ENCODE measurements at places on chromosomes 3 and 15.

DNA sequence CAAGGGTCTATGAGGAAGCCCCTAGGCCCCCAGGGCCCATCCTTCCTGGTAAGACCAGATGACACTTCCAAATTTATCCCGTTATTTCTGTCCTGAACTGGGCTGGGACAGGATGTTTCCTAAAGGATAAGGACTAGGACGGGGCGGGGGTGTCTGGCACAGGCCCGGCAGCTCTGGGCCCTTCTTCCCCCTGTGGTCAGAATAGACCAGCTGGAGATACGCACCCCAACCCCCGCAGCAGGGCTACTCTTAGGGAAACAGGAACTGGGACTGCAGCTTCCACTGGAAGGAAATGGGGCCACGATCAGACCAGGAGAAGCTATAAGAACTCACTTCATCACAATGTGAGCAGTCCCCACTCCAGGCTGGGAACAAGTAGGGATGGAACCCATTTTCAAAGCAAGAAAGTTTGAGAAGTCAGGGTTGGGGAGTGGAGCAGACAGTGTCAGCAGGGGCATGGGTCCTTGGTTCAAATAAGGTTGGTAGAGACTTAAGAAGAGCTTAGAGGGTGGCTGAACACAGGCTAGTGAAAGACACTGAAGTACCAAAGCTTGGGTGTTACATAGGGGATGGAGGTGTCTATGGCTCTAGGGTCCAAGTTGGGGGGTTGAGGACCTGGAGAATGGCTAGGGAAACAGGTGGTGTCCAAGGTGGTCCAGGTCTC is 1.1 kb downstream of the NCKIPSD start:
- no peak for DNase-seq

- no peak for DNase-seq
Observed at GRCh38 chr3:7272203-7272602, 411.3 kb downstream of the GRM7 start.

- no peak for DNase-seq
Observed at GRCh38 chr3:100869787-100870186, 123.4 kb downstream of the ABI3BP start.

DNA sequence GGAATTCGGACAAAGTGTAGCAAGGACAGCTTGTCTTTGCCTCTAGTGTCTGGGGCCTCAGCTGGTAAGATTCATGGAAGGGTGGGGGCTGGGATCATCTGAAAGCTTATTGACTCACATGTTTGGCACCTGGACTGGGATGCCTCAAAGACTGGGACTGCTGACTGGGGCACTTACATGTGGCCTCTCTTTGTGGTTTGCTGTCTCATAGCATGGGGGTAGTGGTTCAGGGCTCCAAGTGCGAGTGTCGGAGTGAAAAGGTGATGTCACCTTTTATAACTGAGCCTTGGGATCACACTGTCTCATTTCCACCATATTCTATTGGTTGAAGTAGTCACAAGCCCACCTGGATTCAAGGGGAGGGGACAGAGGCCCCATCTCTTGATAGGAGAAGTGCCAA is 6.8 kb downstream of the MFSD1 start:
- DNase-seq, result peak; percentile 37

DNA sequence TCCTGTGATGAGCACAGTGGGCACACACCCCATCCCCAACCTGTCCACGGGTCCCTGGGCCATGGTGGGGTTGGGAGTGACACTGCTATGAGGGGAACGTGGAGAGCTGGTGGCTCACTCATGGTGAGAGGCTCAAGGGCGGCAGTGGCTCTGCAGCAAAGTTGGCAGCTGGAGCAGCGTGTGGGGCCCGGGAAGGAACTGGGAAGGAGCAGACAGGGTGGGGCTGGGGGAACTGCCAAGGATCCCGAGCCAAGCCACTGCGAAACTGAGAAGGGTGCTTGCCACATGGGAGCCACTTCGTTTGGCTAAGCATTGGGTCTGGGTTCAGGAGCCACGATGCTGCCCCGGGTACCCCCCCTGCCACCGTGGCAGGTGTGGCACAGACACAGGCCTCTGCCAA is 80.1 kb downstream of the SNRK start:
- DNase-seq, result no peak

DNA sequence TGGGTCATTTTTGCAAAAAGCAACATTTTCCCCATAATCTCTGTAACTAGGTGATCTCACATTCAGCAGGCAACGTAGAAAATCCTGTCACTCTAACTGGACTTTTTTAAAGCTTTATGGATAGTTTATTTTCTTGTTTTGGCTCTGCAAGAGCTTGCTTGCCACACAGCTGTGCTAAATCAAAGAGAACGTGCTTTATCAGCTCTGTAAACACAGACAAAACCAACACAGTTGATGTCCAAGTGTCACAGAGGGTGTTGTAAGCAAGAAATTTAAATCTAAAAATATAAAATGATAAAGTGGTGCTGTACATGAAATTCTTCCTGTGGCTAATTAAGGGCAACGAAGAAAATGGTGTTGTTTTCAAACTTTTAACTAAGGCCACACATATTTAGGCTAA is 97.5 kb upstream of the STAC start:
- no peak for DNase-seq

- DNase-seq, result peak; percentile 7
Observed at GRCh38 chr3:135736740-135737139, 228.8 kb upstream of the PPP2R3A start.
